ENCODE measurements at places on chromosomes 6 and 20.

DNA sequence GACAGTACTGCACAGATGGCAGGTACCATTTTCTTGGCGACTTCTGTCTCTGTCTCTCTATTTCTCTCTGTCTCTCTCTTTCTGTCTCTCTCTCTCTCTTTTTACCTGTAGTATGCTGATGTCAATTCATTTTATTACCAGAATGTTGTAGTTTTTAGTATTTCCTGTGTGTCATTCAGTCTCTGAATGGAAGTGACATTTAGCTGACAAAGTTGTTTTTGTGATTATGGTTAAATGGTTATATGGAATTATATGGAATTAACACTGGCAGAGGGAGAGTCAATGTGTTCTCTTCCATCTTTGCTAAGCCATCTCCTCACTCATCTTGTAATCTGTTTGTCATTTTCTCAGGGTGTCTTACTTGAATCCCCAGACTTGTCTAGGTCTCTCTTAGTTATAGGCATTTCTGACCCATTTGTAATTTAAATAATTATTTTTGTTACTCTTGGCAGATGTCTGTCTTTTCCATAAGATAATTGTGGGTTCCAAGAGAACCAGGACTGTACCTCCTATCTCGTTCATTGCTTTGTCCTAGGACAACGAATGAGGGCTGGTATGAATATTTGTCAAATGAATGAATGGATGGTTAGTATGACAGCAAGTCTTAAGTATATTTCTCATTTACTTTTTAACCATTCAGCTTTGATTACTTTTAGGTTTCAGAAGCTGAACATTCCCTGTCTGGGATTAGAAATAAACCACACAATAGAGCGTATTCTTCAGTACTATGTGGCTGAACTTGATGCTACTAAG, 64.4 kb downstream of the DNAH8 start:
- DNase-seq, result no peak

DNA sequence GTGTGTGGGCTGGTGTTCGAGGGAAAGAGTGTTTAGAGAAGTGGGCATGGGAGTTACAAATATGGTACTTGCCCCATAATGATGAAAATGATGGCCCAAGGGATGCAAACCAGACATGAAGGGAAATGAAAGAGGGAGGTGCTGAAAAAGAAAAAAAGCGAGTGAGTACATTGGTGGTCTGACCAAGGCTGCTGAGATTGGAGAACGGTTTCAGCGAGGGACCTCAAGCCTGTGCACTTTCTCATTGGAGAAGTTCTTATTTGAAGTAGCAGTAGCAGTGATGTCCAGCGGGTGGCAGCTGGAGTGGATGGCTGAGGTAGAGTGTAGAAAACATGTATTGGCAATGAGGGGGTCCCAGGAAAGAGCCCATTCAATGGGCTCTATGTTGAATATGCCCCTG, 54.8 kb downstream of the TNFAIP3 start:
- no peak for DNase-seq

DNA sequence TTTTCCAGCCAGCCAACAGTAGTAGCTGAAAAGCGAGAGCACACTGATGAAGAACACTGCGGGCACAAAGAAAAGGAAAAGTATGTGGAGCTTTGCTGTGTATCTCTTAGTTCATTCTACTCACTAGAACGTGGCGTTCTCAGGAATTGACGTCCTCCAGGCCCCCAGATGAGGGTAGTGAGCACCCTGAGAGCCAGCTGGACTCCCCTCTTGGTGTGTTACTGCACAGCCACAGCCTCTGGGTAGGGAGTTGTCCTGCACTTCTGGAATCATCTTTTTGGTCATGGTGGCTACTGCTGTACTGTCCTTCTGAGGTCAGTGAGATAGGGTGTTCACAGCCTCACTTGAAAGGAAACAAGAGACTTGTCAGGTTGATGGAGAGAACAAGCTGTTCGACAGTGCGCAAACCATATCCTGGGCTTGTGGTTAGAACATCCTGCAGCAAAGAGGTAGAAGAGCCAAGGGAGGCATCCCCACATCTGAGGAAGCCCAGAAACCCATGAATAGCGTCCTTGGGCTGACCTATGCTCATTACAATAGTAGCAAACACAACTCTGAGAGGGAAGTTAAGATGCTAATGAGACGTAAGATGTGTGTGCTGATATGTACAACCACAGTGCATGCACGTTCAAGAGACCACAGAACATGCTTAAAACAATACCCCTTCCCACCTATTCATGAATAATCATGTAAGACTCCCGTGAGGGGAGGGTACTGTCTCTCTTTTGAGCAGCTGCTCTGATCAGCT, 14.6 kb upstream of the HLA-F start:
- DNase-seq, result peak; percentile 43

- no peak for DNase-seq
These were observed 420.6 kb upstream of the MMS22L start for GRCh38 chr6:97703661-97704060.

Data from activated naive CD4-positive, alpha-beta T cell (primary cell).